Lung (tissue), 17 donors: ENCODE measurements at places on chromosomes 11 and 22. TPM values are rescaled to one million over a fixed set of nuclear protein-coding genes. Genes with fewer than 3 reads are reported as not detected.
A peak's percentile ranks its signal among the peaks of the same experiment; 100 is the strongest.

GRCh38 chr11:75347781-75348566, 3.5 kb downstream of the ARRB1 start:
- DNase-seq, result peak; percentile 41
- H3K27me3 ChIP-seq, result no peaks in the 10 kb centered on the region
- H3K4me3 ChIP-seq, result no peak overlapping the region
- H3K27ac ChIP-seq, result peak overlapping the region; percentile 14
- H3K36me3 ChIP-seq, result peaks cover 8% of the 10 kb centered on the region
- H3K4me1 ChIP-seq, result peaks cover 6% of the 10 kb centered on the region

GRCh38 chr11:116376054-116376453, 396.7 kb downstream of the BUD13 start:
- DNase-seq, result no peak
- no peaks in the 10 kb centered on the region for H3K27me3 ChIP-seq
- H3K36me3 ChIP-seq, result no peaks in the 10 kb centered on the region
- H3K4me1 ChIP-seq, result no peaks in the 10 kb centered on the region
- H3K27ac ChIP-seq, result no peak overlapping the region
- H3K4me3 ChIP-seq, result no peak overlapping the region

DNA sequence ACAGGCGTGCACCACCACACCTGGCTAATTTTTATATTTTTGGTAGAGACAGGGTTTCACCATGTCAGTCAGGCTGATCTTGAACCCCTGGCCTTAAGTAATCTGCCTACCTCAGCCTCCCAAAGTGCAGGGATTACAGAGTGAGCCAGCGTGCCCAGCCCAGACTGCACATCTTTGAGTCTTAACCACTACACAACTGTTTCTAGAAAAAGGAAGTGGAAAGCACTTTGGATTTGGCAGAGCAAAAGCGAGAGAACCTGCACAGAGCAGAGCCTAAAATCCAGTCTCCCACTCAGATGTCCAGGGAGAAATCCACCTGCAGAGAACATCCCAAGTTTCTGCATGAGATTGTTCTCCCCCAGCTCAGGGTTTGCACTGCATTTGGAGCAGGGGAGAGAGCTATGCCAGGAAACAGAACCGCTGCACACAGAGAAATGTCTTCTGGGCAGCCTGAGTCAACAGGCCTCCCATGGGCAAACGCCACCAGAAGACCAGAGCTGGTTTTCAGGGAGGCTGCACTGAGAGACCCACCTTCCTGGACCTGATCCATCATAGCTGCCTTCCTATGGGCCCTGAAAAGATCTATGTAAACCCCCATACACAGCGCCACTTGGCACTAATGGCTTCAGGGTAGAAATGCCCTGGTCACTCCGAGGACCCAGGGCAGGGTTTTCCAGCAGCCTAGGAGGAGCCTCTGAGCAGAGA, 54.0 kb downstream of the RPUSD4 start:
- no peak overlapping the region for H3K27ac ChIP-seq
- H3K4me1 ChIP-seq, result no peaks in the 10 kb centered on the region
- no peak overlapping the region for H3K4me3 ChIP-seq

GRCh38 chr11:31768749-31769640, 42.1 kb downstream of the PAX6 start:
- H3K27me3 ChIP-seq, result peaks cover 7% of the 10 kb centered on the region
- no peak for DNase-seq
- H3K36me3 ChIP-seq, result no peaks in the 10 kb centered on the region
- no peak overlapping the region for H3K27ac ChIP-seq
- no peak overlapping the region for H3K4me3 ChIP-seq

MPPED2 gene
- total RNA-seq, result 2.1 TPM

SEC14L2 gene
- total RNA-seq, result 10.3 TPM

LRRC74B gene
- total RNA-seq, result 0.97 TPM

DNA sequence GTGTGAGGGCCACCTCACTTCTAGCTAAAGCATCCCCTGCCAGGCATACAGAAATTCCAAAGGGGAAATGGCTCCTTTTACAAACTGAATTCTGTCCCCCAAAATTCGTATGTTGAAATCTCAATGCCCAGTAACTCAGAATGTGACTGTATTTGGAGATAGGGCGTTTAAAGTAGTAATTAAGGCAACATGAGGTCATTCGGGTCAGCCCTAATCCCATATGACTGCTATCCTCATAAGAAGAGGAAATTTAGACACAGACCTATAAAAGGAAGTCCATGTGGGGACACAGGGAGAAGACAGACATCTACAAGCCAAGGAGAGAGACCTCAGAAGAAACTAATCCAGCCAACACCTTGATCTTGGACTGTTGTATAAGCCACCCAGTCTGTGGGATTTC, 119.1 kb downstream of the CHST1 start:
- no peak overlapping the region for H3K4me3 ChIP-seq
- no peak overlapping the region for H3K27ac ChIP-seq
- no peak for DNase-seq
- no peaks in the 10 kb centered on the region for H3K27me3 ChIP-seq
- H3K36me3 ChIP-seq, result no peaks in the 10 kb centered on the region

DNA sequence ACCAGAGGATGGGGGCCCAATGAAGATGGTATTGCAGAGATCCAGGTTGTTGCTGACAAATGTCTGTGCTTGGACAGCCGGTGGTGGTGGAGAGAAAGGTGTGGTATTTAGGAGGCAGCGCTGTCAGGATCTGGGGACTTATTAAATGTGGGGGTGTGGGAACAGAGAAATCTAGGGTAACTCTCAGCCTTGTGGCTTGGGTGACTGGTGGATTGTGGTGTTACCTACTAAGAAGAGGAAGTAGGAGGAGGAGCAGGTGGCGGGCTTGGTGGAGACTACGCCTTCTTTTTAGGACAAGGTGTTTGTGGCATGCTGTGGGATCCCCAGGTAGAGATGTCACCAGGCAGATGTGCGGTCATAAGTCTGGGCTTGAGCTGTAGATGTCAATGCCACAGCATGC, 144.0 kb downstream of the GRIK4 start:
- no peak overlapping the region for H3K4me3 ChIP-seq
- H3K36me3 ChIP-seq, result no peaks in the 10 kb centered on the region
- no peaks in the 10 kb centered on the region for H3K27me3 ChIP-seq
- no peak overlapping the region for H3K27ac ChIP-seq

DNA sequence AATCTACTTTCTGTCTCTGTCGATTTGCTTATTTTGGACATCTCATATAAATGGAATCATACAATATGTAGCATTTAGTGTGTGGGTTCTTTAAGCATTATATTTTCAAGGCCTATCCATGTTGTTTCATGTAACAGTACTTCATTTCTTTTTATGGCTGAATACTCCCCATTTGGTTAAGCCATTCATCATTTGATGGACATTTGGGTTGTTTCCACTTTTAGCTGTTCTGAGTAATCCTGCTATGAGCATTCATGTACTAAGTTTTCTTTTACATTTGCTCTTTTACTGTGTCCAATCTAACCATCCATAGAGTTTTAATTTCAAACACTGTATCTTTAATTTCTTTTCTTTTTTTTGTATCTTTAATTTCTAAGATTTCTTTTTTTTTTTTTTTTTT, 55.6 kb upstream of the SPTBN2 start:
- H3K36me3 ChIP-seq, result no peaks in the 10 kb centered on the region
- peaks cover 8% of the 10 kb centered on the region for H3K4me1 ChIP-seq
- no peak overlapping the region for H3K4me3 ChIP-seq
- DNase-seq, result no peak

GRCh38 chr11:112555491-112556364, 295.1 kb upstream of the PLET1 start:
- DNase-seq, result peak; percentile 65
- no peaks in the 10 kb centered on the region for H3K36me3 ChIP-seq
- H3K27me3 ChIP-seq, result no peaks in the 10 kb centered on the region
- no peak overlapping the region for H3K27ac ChIP-seq
- H3K4me3 ChIP-seq, result no peak overlapping the region

GRCh38 chr11:63621071-63621470, 6.8 kb upstream of the PLAAT3 start:
- no peak overlapping the region for H3K27ac ChIP-seq
- no peaks in the 10 kb centered on the region for H3K4me1 ChIP-seq
- no peaks in the 10 kb centered on the region for H3K27me3 ChIP-seq
- H3K4me3 ChIP-seq, result no peak overlapping the region
- no peaks in the 10 kb centered on the region for H3K36me3 ChIP-seq

DNA sequence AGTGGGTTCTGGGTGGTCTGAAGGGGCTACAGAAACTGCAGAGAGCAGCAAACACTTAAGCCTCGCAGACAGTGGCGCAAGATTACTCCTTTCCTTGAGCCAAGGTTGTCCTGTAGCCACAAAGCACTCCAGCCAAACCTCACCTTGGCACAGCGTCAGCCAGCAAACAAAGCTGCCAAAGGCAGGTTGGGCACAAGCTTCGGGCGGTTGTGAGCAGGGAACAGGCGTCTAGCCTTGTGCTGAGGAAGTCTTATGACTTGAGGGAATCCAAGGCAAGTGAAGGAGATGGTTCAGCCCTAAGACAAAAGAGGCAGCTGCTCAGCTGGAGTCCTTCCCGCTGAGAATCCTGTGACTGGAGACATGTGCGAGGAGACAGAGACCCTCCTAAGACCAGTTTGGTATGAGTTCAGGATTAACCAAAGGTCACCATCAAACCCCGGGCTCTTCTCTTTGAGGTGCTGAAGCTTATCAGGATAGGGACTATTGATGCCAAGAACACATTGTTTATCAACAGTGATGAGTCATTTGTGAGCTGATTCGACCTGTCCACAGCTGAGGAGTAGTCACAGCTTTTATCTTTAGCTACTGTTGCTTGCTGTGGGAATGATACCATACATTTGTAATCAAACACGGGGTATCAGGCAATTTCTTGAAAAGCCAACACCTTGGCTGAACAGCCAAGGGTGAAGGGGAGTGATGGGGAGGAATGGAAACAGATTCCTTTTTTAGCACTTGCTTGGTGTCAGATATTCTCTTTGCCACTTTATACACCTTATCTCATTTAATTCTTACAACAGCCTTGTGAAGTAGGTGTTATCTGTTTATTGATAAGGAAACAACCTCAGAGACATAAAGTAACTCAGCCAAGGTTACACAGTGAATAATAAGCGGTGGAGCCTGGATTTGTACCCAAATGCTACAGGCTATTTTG, 4.6 kb downstream of the ADM start:
- no peak overlapping the region for H3K4me3 ChIP-seq
- H3K27ac ChIP-seq, result peak overlapping the region; percentile 86
- H3K36me3 ChIP-seq, result no peaks in the 10 kb centered on the region
- H3K27me3 ChIP-seq, result no peaks in the 10 kb centered on the region

LIF gene
- total RNA-seq, result 5.1 TPM

DNA sequence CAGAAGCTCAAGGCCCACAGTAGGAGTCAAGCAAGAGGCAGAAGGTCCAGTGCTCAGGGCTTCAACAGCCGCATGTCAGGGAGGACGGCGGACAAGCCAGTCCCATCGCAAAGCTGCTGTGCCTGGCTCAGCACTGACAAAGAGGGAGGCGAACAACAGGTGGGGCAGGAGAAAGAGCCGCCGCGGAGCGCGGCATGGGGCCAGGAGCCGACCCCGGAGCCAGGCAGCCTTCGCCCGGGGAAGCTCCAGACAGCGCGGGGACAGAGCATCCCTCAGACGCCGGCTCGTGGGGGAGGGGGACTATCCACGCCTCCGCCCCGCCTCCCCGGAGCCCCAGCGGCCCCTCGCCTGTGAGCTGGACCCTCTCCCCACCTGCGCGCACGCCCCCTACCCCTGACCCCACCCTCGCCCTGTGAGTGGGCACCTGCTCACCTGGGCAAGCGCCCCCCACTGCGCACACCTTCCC, 369 bp downstream of the DHCR7 start:
- peak; percentile 41 for DNase-seq
- H3K4me3 ChIP-seq, result peak overlapping the region; percentile 89

DNA sequence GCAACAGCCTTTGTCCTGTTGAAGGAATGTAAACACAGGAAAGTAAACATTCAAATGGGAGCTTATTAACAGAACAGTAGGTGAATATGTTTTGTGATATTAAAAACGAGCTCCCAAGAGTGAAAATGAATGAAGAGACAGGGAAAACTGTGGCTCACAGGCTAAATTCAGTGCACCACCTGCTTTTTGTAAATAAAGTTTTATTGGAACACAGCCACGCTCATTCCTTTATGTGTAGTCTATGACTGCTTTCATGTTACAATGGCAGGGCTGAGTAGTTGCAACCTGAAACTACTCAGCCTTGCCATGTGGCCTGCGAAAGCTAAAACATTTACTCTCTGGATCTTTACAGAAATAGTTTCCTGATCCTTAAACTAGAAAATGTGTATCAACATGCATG, 136.9 kb downstream of the MYO18B start:
- H3K4me3 ChIP-seq, result no peak overlapping the region
- no peak overlapping the region for H3K27ac ChIP-seq
- H3K27me3 ChIP-seq, result peaks cover 7% of the 10 kb centered on the region
- no peak for DNase-seq
- H3K36me3 ChIP-seq, result no peaks in the 10 kb centered on the region

PLAAT4 gene
- total RNA-seq, result 133 TPM

GRCh38 chr11:67024410-67024809, 1.5 kb downstream of the SYT12 start:
- peaks cover 8% of the 10 kb centered on the region for H3K4me1 ChIP-seq
- no peaks in the 10 kb centered on the region for H3K36me3 ChIP-seq
- no peak for DNase-seq
- peaks cover 14% of the 10 kb centered on the region for H3K27me3 ChIP-seq
- H3K4me3 ChIP-seq, result no peak overlapping the region

- H3K4me3 ChIP-seq, result no peak overlapping the region
- no peak overlapping the region for H3K27ac ChIP-seq
- H3K27me3 ChIP-seq, result no peaks in the 10 kb centered on the region
- peaks cover 2% of the 10 kb centered on the region for H3K4me1 ChIP-seq
These were observed 7.5 kb downstream of the SGSM3 start for GRCh38 chr22:40377931-40378330.

DNA sequence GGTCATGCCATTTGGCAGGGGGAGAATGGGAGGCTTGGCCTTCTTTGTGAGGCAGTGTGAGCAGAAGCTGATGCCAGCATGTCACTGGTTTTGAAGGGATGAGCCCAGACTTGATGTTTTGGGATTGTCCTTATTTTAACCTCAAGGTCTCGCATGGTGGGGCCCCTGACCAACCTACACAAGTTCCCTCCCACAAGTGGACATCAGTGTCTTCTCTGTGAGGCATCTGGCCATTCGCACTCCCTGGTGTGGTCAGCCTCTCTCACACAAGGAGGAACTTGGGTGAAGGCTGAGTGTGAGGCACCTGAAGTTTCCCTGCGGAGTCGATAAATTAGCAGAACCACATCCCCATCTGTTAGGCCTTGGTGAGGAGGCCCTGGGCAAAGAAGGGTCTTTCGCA, 59.8 kb downstream of the TIMP3 start:
- H3K4me3 ChIP-seq, result no peak overlapping the region
- H3K36me3 ChIP-seq, result peaks cover 26% of the 10 kb centered on the region
- no peaks in the 10 kb centered on the region for H3K4me1 ChIP-seq
- H3K27me3 ChIP-seq, result no peaks in the 10 kb centered on the region
- DNase-seq, result no peak
- H3K27ac ChIP-seq, result no peak overlapping the region

ZBTB3 gene
- total RNA-seq, result 12.9 TPM
